ENCODE measurements at places on chromosomes 5 and 9. TPM values are rescaled to one million over a fixed set of nuclear protein-coding genes. Genes with fewer than 3 reads are reported as not detected.

The SPINK5 gene
- total RNA-seq = not detected

The FGF10 gene
- total RNA-seq = not detected

DNA sequence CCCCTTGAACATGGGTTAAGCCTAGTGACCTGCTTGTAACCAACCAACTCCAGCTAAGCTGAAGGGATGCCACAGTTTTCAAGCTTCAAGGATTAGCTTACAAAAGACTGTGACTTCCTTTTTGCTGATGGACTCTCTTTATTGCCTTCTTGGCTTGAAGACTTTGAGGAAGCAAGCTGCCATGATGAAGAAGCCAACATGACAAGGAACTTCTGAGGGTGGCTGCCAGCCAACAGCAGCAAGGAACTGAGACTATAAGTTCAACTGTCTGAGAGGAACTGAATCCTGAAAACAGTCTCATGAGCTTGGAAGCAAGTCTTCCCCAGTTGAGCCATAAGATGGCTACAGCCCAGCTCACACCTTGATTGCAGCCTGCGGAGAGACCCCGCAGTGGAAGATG lies 116.1 kb upstream of the TAF11L2 start:
- H3K4me3 ChIP-seq = no peak overlapping the region
- H3K27me3 ChIP-seq = no peaks in the 10 kb centered on the region

The IL7R gene
- total RNA-seq = 60.9 TPM

The MELK gene
- total RNA-seq = 57.9 TPM

GRCh38 chr9:13586587-13587374 lies 307.3 kb upstream of the MPDZ start:
- no peaks in the 10 kb centered on the region for H3K4me1 ChIP-seq
- H3K27me3 ChIP-seq = no peaks in the 10 kb centered on the region
- H3K36me3 ChIP-seq = no peaks in the 10 kb centered on the region
- H3K27ac ChIP-seq = no peak overlapping the region
- no peak overlapping the region for H3K4me3 ChIP-seq

GRCh38 chr9:134501761-134502265 lies 139.8 kb upstream of the COL5A1 start:
- H3K4me1 ChIP-seq = no peaks in the 10 kb centered on the region
- H3K36me3 ChIP-seq = no peaks in the 10 kb centered on the region
- no peak for DNase-seq
- no peak overlapping the region for H3K27ac ChIP-seq
- no peak overlapping the region for H3K4me3 ChIP-seq
- peaks cover 7% of the 10 kb centered on the region for H3K27me3 ChIP-seq

DNA sequence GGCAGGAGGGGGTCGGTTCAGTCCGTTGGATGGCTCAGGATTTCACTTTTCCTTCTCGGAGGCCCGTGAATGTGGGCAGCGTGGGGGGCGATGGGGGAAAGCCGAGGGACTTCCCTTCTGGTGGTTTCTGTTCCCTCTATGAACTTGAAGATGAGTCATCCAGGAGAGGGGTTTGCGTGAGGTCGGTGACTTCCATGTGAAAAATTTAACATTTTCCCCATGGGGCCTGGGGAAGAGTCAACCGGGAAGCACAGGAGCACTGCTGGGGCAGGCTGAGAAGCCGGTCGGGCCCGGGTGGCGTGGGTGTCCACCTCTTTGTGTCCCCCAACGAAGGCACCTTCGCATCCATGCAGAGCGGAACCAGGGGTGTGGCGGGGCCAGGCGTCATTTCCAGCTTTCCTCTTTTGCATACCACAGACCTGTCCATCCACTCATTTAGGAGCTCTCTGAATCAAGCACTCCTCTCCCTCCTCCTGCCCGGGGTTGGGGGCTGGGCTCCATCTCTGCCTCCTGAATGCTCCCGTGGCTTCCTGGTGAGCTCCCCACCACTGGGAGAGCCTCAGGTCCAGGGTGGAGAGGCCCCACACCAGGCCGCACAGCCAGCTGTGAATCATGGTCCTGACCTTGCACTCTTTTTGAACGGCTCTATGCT lies 68.4 kb downstream of the ANKRD33B start:
- H3K4me1 ChIP-seq = peaks cover 80% of the 10 kb centered on the region
- DNase-seq = peak; percentile 26
- peak overlapping the region; percentile 41 for H3K4me3 ChIP-seq
- no peaks in the 10 kb centered on the region for H3K27me3 ChIP-seq
- peaks cover 42% of the 10 kb centered on the region for H3K36me3 ChIP-seq

All from activated T-helper 2 cell treated with anti-CD3 and anti-CD28 coated beads, Interferon-gamma antibody, Interleukin-2, Interleukin-4, amounts not matched to agents 10 μg/mL and 5 μg/mL and 100 μg/mL, durations not matched to agents 14 hours and 24 hours and 36 hours (primary cell).